Activated CD4-positive, alpha-beta memory T cell treated with anti-CD3 and anti-CD28 coated beads for 36 hours (primary cell): ENCODE measurements at places on chromosomes 4 and X. TPM values are rescaled to one million over a fixed set of nuclear protein-coding genes. Genes with fewer than 3 reads are reported as not detected.

GRCh38 chr4:125522992-125523391 is 208.2 kb downstream of the FAT4 start:
- no peak for DNase-seq
- H3K4me1 ChIP-seq, result no peaks in the 10 kb centered on the region
- H3K36me3 ChIP-seq, result no peaks in the 10 kb centered on the region
- no peak overlapping the region for H3K27ac ChIP-seq
- H3K27me3 ChIP-seq, result no peaks in the 10 kb centered on the region

DNA sequence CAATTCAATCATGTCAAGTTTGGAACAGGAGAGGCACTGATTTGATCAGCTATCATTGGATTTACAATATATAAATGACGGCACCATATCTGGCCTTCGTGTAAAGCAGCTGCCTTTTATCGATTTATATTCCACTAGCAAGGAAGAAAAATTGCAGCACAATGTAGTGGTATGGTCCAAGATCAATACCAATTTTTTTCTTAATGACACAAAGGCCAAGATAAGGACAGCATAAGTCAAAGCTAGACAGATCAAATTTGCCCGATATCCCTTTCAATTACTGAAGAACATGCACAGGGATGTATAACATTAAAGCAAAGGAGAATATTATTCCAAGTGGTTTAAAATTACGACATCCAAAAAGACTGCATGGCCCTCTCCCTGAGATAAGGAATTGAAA is 167.4 kb downstream of the GPC3 start:
- no peak for DNase-seq
- H3K27me3 ChIP-seq, result no peaks in the 10 kb centered on the region
- no peak overlapping the region for H3K4me3 ChIP-seq
- H3K36me3 ChIP-seq, result no peaks in the 10 kb centered on the region

DNA sequence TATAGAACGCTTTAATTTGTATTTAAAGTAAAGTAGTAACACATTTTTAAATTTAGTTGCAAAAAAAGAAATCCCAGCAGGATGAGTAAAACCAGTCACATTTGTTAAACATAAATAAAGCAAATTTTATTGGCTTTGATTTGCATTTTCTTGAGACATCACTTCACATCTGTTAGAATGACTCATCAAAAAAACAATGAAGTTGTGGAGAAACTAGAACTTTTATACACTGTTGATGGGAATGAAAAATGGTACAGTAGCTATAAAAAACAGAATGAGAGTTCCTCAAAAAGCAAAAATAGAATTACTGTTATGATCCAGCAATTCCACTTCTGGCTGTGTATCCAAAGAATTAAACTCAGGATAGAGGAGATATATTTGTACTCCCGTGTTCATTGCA is 454.0 kb upstream of the KLHL4 start:
- H3K36me3 ChIP-seq, result no peaks in the 10 kb centered on the region
- H3K4me1 ChIP-seq, result no peaks in the 10 kb centered on the region
- no peak overlapping the region for H3K27ac ChIP-seq
- no peak overlapping the region for H3K4me3 ChIP-seq

- peak within 1 kb of the TSS; percentile 34 for H3K4me3 ChIP-seq
- peaks cover 29% of the 10 kb centered on the region for H3K4me1 ChIP-seq
- DNase-seq, result peak; percentile 88
Observed at GRCh38 chr4:56681158-56681852, at the start of gene HOPX. TSS of gene HOPX (minus strand) at chr4:56681296. CDS start at chr4:56657816, 23,480 bp downstream.

DNA sequence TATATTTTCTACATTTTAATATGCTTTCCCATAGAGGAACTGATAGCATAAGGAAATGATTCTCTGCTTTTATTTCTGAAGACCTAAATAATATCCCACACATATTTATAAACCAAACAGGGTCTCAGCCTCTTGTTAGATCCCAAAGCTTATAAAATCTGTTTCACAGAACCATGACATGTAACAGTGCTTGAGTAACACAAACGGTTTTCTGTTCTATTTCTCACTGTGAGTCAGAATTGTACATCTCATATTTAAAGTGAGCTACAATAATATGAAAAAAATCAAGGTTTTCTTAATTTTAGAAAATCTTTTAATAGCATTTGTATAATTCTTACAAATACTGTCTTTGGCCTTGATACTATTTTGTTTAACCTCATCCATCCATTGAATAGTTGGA is 51.2 kb downstream of the NR3C2 start:
- H3K4me1 ChIP-seq, result peaks cover 27% of the 10 kb centered on the region
- no peak for DNase-seq
- no peak overlapping the region for H3K27ac ChIP-seq
- no peaks in the 10 kb centered on the region for H3K27me3 ChIP-seq
- H3K36me3 ChIP-seq, result peaks cover 2% of the 10 kb centered on the region

DNA sequence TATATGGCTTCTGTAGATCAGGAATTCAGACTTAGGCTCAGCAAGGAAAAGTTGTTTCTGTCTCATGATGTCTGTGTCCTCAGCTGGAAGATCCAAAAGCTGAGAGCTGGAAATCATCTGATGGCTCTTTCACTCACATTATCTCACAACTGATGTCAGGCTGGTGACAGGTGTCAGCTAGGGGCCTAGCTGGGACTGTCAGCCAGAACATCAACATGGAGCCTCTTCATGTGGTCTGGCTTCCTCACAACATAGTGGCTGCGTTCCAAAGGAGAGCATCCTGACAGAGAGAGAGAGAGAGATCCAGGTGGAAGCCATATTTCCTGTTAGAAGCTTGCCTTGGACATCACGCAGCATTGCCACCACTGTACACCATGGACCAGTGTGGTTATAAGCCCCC is 10.6 kb upstream of the INTS6L start:
- H3K4me1 ChIP-seq, result no peaks in the 10 kb centered on the region
- H3K27me3 ChIP-seq, result no peaks in the 10 kb centered on the region
- no peak overlapping the region for H3K27ac ChIP-seq
- no peak for DNase-seq

GRCh38 chr4:165384598-165384997 is 5.8 kb downstream of the CPE start:
- no peak overlapping the region for H3K4me3 ChIP-seq
- H3K4me1 ChIP-seq, result no peaks in the 10 kb centered on the region
- no peaks in the 10 kb centered on the region for H3K36me3 ChIP-seq

DNA sequence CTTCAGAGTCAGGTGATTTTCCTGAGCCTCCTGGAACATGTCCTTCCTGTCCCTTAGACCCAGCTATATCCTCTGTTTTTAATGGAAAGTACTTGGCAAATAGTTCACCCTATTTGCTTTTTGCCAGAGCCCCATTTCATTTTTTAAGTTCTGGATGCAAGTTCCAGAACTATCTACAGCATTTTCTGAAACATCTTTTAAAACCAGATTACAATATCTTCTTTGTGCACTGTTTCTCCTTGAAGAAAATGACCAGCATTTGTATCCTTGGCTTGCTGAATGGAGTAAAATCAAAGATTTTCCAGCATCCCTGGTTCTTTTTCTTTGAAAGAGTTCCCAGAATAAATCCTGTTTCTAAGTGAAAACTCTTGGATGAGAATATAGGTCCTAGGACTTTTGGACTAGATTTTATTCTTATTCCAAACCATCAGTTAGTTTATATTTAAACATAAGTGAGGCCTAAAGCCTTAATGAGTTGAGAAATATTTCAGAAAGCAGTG is 224.3 kb downstream of the ANK2 start:
- H3K4me1 ChIP-seq, result no peaks in the 10 kb centered on the region
- no peaks in the 10 kb centered on the region for H3K36me3 ChIP-seq
- H3K27me3 ChIP-seq, result peaks cover 11% of the 10 kb centered on the region
- no peak overlapping the region for H3K27ac ChIP-seq
- no peak overlapping the region for H3K4me3 ChIP-seq

DNA sequence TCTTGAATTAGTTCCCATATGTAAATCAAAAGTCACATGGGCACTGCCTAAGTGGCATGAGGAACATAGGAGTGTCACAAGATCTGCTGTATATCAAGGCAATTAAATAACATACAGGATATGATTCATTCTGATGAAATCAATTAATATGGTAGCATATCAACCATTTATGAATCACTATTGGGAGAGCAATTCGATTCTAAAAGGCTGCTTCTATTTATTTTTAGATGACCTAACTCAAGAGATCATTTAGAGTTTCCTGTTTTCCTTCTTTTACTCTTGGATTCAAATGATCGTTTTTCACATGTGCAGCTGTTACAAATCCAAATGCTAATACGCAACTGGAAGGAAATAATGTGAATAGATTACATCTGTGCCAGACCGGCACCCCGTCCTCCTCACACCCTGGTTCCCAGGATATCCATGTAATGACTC is 81.9 kb downstream of the HCCS start:
- no peak overlapping the region for H3K4me3 ChIP-seq
- H3K4me1 ChIP-seq, result no peaks in the 10 kb centered on the region
- no peak overlapping the region for H3K27ac ChIP-seq
- no peaks in the 10 kb centered on the region for H3K27me3 ChIP-seq

- DNase-seq, result no peak
- H3K27me3 ChIP-seq, result no peaks in the 10 kb centered on the region
- no peak overlapping the region for H3K4me3 ChIP-seq
Observed at GRCh38 chrX:43083016-43083415, 305.1 kb upstream of the PPP1R2C start.

Gene GDPD2
- not detected for total RNA-seq

Gene TLR8
- total RNA-seq, result not detected

Gene GRIA3
- total RNA-seq, result not detected

Gene POLN
- 2.7 TPM for total RNA-seq

Gene TAF7L
- not detected for total RNA-seq

Gene ARSJ
- total RNA-seq, result 0.07 TPM

Gene SH3D19
- 0.68 TPM for total RNA-seq

Gene RTL3
- not detected for total RNA-seq
